Upper lobe of left lung (tissue), 6 donors: ENCODE measurements at places on chromosomes 13 and 19.

DNA sequence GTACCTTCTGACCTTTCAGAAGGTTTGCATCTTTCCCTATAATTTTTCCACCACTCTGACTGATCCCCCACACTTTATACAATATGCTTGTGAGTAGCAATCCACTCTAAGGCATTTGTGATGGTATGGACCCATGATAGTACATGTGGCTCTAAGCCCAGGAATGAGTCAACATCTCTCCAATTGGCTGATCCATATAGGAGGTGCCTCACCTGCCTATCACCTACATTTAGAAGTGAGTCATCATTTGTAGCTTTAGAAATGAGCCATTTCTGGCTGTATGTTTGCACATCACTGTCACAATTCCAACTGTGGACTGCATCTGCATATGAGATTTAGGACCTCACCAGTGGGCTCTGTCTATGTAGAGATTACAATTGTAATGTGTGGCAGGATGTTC, 133.1 kb upstream of the ZNF91 start:
- DNase-seq = no peak

GRCh38 chr13:65264066-65264465, 1966.1 kb downstream of the PCDH9 start:
- no peak for DNase-seq

DNA sequence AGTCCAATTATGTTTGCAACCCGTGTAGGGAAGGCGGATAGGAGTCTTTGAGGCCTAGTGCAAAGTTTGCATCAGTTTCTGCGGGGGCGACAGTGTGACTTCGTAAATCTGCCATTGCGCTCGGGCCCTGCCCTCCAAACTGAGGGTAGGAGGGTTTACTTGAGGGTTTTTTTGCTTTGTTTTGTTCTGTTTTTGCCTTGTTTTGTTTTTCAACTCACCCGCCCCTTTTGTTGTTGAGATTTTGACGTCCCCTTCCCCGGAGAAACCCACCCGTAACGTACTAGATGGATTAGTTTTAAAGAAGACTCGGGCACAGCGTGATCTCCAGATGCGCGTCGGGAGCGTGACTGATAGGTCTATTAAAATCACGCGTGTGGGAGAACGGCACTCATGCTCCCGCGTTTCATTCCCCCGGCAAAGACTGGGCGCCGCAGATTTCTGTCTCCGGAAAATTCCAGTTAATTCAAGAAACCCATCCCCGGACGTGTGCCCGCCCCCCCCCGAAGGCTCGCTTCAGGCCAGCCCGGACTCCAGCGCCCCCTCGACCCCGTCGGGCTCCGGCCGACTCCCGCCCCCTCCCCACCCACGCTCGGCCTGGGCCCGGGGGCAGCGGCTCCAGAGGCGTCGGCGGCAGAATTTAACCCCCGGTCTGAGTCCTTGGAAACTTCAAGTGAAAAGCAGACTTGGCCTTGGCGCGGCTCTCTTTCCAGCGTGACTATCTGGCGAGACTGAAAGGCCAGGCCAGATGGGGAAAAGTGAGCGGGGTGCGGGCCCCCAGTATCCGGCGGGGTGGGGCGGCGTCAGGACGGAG, 5.0 kb downstream of the SOX1 start:
- peak; percentile 66 for DNase-seq

DNA sequence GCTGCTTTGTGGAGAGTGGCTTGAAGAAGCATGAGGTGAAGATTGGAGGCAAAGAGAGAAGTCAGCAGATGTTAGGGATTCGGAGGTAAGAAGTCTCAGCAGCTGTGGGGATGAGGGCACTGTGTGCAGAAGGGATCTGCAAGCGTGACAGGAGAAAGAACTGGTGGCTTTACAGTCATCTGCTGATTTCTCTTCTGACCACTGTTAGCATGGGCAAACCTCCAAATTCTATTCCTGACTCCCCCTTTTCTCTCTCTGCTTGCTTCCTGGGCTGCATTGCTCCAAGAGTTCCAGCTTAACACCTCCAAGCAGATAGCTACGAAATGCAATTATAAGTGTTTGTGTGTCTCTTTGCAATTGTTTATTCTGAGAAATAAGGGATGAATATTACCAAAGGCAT, 159.6 kb downstream of the GGACT start:
- no peak for DNase-seq

- DNase-seq = no peak
Measured at GRCh38 chr13:97977982-97978381, 24.5 kb downstream of the IPO5 start.

DNA sequence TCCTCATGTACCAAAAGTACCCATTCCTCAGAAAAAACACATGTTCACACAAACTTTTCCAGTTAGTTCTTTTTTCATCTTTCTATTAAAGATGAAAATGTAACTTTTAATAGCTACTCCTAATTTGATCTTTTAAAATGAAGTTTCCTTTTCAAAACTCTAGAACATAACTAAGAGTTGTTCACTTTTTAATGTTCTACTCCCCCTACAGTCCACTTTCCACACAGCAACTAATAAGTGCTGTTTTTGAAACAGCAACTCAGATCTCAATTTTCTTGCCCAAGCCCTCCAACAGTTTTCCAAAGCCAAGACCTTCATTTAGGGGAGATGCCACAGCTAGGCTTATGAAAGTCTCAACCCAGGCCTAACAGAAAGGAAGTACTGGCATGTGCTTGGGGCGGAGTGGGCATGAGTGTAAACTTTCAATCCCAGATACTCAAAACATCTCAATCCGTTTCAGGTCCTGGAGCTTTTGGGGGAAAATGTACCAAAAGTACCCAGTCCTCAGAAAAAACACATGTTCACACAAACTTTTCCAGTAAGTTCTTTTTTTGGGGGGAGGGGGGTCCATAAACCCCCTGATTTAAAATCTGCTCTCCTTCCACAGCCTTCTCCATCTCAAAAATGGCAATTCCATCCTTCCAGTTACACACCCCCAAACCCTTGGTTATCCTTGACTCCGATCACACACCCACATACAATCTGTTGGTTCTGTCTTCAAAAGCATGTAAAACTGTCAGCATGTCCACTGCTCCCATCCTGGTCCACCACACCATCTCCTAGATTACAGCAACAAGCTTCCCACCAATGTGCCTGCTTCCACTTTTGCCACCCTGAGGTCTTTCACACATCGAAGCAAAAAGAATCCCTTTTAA, 2.0 kb downstream of the FBL start:
- DNase-seq = no peak

DNA sequence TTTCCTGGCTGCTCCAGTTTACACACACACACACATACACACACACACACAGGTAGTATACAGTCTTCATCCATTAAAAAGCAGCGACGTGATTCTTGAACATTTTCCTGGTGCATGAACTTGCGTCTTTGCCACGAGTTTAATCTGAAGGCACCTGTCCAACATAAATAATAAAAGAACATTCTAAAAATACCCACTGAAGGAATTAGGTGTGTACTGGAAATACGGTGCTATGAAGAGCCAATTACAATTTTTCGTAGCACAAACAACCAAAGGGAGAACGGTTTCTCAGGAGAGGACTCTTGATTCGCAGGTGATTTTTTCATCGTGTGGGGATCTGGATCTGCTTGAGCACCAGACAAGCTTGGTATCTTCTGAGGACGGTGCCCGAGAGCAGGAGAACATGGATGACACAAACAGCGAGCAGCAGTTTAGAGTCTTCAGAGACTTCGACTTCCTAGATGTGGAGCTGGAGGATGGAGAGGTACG, 61.2 kb downstream of the ZAR1L start:
- DNase-seq = no peak

DNA sequence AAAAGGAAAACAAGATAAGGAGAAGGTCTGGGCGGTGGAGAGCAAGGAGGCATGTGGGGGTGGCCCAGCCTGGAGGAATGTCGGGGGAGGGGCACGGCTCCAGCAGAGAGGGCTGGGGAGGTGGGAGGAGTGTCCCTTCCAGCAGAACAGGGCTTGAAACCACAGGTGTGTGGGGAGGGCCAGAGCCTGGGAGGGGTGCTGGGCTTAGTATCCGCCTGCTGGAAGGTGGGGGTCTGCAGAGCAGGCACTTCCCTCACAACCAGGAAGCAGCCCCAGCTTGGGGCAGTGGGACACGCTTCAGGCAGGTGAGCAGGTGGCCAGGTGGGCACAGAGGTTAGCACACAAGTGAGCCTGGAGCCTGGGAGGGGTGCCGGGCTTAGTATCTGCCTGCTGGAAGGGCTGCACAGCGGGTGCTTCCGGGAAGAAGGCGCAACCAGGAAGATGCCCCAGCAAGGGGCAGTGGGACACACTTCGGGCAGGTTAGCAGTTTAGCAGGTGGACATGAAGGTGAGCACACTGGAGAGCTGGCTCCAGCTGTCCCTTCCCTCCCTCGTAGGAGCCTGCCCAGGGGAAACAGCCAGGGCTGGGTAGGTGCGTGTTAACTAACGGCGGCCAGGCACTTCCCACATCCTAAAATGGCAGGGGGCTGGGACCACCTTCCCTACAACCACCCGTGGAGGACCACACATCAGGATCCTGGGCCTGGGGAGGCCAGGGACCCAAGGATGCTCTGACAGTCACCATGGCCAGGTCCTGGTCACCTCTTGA, 3.0 kb downstream of the GAS6 start:
- peak; percentile 56 for DNase-seq

DNA sequence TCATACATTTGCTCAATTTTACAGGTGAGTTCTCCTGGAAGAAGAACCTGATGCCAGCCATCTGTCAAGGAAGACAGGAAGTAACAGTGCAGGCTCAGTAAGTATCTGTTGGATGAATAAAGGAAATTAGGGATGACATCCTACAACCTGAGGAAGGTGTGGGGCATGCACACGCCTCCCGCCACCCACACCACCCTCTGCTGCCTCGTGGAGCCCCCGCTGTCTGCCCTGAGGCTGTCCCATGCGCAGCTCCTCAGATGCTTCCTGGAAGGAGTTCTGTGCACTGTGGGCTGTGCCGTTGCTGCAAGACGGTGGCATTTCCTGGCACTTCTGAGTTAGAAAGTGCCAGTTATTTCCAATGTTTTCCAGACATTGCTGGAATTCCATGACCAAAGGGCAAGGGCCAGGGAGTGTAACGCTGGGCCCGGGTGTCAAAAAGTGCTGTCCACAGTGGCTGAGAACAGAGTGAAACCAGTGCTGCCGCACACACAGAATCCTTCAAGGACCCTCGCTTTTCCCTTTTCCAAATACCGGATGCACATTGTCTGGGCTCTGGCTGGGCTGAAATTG, 4.2 kb upstream of the TEX29 start:
- DNase-seq = no peak

DNA sequence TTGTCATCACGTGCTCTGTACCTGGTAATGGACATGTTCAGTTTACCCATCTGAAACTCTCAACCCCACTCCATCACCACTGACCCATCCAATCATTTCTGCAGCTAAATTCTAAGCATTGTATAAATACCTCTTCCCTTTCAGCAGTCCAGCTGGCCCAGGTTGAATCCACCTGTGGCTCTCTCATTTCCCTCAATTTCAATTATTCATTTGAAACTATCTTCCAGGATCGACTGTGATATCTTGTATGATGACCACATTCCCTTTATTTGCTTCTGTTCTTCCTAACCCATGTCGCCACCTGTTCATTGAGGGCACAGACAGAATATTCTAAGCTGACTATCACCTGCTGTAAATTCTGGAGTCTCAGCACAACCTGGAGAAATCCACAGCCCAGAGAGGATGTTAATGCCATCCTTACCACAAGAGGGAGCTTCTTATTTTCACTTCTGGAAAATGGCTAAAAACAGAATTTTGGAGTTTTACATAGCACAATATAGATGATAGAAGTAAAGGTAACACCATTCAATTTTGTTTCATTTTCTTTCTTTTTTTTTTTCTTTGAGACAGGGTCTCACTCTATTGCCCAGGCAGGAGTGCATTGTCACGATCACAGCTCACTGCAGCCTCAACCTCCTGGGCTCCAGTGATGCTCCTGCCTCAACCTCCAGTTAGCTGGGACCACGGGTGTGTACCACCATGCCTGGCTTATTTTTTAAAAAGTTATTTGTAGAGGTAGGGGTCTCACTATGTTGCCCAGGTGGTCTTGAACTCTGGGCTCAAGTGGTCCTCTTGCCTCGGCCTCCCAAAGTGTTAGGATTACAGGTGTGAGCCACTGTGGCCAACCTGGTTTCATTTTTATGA, 38.6 kb downstream of the ZNF823 start:
- no peak for DNase-seq

GRCh38 chr19:3338541-3339181, 27.7 kb upstream of the NFIC start:
- DNase-seq = peak; percentile 89

- no peak for DNase-seq
Measured at GRCh38 chr13:77422724-77423123, 95.8 kb upstream of the MYCBP2 start.

- DNase-seq = no peak
Measured at GRCh38 chr13:55632402-55632801, 1508.3 kb upstream of the PRR20A start.

DNA sequence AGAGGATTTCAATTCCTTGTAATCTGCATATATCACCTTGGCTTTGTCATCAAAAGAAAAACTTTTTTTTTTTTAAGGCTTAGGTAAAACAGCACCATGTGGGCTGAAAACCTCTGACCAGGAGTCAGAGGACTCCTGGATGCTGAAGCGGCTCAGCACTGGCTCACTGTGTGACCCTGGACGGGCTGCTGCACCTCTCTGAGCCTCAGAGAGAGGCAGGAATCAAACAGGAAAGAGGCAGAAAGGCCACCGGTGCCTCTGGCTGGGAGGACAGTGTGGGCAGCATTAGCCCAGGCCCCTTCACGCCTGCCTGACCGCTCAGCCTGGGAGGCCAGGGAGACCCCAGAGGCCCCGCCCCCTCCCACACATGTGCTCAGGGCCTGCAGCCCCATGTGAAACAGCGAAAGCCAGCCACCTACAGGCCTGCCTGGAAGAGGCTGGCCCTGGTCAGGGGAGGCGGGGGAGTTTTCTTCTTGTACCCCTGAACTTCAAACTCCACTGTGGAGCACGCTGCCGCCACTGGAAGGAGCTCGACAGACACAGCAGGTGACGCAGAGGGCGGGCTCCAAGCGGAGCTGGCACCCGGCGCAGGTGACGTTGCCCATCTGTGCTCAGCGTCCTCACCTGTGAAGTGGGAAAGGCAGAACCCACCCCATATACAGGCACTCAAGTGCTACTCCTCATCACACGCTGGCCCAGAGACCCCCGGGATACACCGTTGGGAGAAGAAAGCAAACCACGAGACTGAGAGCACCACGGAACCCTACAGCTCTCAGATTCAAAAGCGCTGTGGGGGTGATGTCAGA, 39.7 kb downstream of the MLLT1 start:
- DNase-seq = no peak

DNA sequence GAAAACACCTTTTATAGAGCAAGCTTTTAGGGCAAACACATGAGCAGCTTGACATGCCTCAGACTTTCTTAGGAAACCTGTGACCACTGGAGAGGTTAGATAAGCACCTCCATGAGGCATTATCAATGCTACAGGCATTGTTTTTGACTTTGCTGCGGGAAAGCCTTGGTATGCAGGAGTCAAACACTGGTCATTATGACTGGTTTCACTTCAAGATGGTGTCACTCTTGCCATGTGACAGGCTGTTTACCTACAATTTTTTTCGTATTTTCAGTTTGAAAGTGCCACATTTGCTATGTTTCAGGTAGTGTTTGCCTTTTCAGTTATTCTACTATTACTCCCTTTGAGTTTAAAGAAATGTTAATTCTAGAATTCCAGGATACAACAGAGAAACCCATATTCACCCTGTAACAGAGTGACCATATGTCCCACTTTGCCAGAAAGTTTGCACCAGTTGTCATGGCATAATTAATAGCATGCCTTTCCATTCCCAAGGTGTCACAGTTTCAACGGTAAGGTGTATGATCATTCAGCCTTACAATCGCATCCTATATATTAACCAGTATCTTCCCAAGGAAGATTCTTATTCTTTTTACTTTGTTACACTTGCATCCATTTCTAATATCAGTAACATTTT, 33.0 kb downstream of the USP12 start:
- no peak for DNase-seq
